Activated T-helper 1 cell treated with anti-CD3 and anti-CD28 coated beads, Interleukin-2, amount 50 U/mL, for 16 hours (primary cell): ENCODE measurements at places on chromosomes 3 and 15.

DNA sequence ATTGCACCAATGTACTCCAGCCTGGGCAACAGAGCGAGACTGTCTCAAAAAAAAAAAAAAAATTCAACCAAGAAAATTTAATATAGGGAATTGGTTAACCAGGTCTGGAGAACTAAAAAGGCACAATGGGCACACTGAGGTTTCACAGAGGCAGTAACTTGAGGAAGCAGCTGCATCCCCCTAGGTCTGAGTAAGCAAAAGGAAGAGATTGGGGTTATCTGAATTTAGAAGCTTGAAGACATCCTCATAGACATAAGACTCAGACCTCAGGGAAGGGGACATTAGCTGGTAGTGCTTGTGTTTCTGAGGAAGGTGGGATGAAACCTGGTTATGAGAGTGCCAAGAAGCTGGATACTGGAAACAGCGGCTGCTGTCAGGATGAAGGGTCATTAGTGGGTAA, 50.1 kb upstream of the LEKR1 start:
- no peak for DNase-seq

GRCh38 chr15:52462806-52463360, 65.8 kb downstream of the MYO5A start:
- DNase-seq, result no peak

- DNase-seq, result no peak
These were observed 74.3 kb upstream of the SOX2 start for GRCh38 chr3:181637456-181637855.

GRCh38 chr15:52243286-52243685, 52.1 kb upstream of the GNB5 start:
- no peak for DNase-seq

GRCh38 chr3:172203522-172204258, 164.3 kb downstream of the FNDC3B start:
- DNase-seq, result no peak

DNA sequence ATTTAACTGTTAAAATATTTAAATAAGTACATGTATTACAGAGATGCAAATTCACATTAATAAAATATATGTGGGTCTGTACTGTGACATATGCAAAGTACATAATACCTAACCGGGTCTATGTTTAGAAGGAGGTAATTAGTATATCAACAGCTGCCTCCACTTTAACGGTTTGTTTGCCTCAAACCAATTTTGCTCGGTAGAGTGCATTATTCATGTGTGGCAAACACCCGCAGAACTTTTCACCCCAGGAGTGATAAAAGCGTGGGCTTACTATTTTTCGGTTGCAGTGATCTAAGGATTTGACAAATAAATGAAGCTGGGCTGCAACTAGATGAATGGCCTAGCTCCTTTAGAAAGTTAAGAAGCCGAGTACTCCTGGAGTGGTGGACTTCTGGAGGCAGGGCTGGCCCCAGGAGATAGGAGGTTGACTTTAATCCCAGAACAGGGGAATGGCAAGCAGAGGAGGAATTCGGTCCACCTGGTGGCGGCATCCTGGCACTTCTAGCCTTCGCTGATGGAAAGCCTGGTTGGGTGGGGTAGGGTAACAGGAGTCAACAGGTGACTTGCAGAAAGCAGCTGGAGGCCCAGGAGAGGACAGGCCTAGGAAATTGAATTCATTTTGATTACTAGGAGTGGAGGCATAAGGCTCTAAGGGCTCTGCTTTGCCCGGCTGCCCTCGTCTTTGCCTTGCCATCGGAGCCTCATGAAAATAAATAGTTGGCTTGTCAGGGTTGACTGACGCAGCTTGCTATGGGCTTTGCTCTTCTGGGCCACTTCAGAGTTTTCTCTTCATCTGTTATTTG, 2.4 kb downstream of the SLCO3A1 start:
- DNase-seq, result no peak

- no peak for DNase-seq
These were observed 55.3 kb downstream of the MEIS2 start for GRCh38 chr15:37044915-37045648.

- no peak for DNase-seq
These were observed 73.0 kb upstream of the PROK2 start for GRCh38 chr3:71857956-71858355.

GRCh38 chr3:134545818-134546217, 60.0 kb downstream of the CEP63 start:
- DNase-seq, result no peak

DNA sequence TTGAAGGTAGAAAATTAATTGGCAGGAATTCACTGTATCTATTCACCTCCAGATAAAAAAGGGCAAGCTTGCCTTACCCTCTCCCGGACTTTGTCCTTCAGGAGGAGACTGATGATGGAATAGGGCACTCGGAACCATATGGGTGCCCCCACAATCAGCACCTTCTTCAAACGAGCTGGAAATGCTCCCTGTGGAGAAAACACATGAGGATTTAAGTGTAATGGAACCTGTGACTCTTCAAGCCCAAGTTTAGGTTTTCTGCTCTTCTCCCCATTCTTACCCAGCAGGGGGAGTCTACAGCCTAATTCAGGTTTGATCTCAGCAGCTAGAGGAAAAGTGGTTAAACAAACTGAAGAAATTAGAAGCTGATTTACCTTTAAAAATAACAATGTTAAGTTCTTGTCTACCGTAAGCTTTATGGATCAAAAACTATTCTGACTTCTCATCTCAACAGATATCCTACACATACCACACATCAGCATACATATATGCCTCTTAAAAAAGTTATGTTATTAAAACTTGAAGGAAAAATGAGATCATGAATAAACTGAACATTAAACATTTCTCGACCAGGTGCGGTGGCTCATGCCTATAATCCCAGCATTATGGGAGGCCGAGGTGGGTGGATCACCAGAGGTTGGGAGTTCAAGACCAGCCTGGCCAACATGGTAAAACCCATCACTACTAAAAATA, 57.5 kb upstream of the SIN3A start:
- no peak for DNase-seq

GRCh38 chr3:149886957-149887356, 73.9 kb downstream of the RNF13 start:
- no peak for DNase-seq

DNA sequence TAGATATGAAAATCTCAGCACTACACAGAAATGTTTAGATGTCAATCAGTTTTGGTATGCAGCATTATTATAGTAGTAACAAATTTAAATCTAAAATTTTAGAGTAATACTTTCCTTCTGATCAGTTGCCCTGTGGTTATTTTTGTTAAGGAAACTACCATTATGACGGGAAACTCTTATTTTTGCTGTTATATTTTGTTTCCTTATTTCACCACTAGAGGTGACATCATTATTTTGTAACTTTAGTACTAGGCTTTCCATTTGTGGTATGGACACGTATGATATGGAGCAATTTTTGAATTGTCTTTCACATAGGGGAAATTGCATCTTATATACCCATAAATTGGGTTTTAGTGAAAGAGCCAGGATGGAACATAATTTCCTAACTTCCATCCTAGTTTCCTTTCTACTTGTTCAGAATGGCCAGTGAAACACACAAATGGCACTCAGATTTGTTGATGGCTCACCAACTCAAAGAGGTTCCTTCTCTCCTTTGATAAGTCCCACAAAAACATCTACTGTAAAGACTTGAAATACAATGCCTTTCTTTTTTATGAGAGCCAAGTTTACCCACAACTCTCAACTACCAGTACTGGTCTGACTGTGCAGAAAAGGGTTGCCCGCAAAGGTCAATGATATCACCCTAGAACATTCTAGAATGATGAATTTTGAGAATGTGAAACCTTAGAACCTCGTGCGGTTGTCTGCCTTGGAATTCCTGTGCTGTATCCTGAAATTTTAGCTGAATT, 19.4 kb upstream of the PPP4R2 start:
- no peak for DNase-seq

GRCh38 chr3:11600501-11601282, 43.0 kb downstream of the VGLL4 start:
- DNase-seq, result no peak

- no peak for DNase-seq
These were observed 151.4 kb upstream of the SEMA6D start for GRCh38 chr15:47565949-47566348.

DNA sequence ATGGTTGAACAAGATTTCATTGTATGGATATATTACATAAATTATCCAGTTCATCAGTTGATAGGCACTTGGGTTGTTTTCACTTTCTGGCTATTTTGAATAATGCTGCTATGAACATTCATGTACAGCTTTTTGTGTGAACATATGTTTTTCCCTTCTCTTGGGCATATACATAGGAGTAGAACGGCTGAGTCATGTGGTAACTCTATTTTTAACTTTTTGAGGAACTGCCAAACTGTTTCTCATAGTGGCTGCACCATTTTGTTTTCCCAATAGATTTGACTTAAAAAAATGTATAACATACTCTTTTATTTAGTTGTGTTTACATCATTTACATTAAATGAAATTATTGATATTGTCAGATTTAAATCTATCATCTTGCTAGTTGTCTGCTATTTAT, 28.8 kb upstream of the RFX7 start:
- no peak for DNase-seq

GRCh38 chr15:34582461-34583371, 735 bp downstream of the GOLGA8B start:
- DNase-seq, result no peak
